Aortic smooth muscle cell (primary cell): ENCODE measurements at places on chromosomes 12 and 14. TPM values are rescaled to one million over a fixed set of nuclear protein-coding genes. Genes with fewer than 3 reads are reported as not detected.

The CACNA1C gene
- total RNA-seq = 5.8 and 13.9 TPM in 2 replicates

The BLOC1S1 gene
- total RNA-seq = 149 and 177 TPM in 2 replicates

The OR10G3 gene
- total RNA-seq = not detected in 2 replicates

The ARHGAP9 gene
- total RNA-seq = not detected in 2 replicates

The RNU4-1 gene
- total RNA-seq = under 0.01 TPM in 1 of 2 replicates, not detected in the other

The ELK3 gene
- 14.4 and 21.0 TPM in 2 replicates for total RNA-seq

The STAB2 gene
- not detected in 2 replicates for total RNA-seq

The ATL1 gene
- 4.2 and 4.4 TPM in 2 replicates for total RNA-seq

The GPX2 gene
- total RNA-seq = 0.12 TPM in 1 of 2 replicates, not detected in the other
